ENCODE measurements at places on chromosomes 16 and 17.

- peak; percentile 13 for DNase-seq
Measured at GRCh38 chr17:16304830-16305229, 48.4 kb downstream of the CENPV start.

DNA sequence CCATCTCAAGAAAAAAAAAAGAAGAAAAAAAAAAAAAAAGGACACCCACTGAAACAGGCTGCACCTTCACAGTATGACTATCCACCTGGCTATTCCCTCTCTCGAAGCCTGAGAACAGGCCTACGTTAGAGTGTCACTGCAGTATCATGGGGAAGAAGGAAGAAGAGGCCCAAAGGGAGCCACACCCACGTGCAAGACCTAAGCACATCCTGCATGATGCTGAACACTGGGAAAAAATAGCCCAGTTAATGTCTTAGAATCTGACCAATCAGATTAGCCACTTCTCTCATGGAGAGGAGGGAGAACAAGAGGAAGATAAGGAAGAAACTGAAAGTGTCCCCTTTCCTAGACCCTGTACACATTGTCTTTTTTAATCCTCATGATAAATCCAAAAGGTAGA lies 19.5 kb upstream of the MED13 start:
- no peak for DNase-seq

DNA sequence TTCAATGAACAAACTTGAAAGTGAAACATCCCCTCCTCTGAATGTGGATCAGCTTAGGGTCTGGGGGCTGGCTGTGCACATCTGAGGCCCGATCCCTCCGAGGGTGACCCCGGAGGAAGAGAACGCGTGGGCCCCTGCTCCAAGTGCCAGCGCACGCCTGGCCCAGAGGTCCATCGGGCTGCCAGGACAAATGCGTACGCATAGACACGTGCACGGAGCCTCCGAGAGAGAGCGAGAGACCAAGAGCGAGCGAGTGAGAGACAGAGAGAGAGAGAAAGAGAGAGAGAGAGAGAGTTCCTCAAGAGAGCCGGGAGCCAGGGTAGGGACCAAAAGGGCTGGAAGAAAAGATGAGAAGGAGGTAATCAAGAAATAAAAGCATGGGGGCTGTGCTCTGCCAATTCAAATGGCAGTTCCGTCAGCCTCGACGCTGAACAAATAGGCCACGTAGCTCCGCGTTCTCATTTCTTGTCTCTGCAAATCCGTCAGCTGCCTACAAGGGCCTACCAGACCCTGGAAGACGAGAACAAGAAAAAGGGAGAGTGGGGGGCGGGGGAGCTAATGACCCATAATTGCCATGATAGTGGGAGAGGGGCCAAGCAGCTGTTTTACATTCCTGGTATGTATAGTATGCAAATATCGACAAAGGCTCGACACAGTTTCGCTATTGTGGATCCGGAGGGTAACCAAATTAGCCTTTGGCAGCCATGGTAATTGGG lies 435.3 kb upstream of the ZFHX3 start:
- no peak for DNase-seq

- no peak for DNase-seq
Measured at GRCh38 chr17:70820276-70820675, 650.9 kb downstream of the KCNJ2 start.

DNA sequence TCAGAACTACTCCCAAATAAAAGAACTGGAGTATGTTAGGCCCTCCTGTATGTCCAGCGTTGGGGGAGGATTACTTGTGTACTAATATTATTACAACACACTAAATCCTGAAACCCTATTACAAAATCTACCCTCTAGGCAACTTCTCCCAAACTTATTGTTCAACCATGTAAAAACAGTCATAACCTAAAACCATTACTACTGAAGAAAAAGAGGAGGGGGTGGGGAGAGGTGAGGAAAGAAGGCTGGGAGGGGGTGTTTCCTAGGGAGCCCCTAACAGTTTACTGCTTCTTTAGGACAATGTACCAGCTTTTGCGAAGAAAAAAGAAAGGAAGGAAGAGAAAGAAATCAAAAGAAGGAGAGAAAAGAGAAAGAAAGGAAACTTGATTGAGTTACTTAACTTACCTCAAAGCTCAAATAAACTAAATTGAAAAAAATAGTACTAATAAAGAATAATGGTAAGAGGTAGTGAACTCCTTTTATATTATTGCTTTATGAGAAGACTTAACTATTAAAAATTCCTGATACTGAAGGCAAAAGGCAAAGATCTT lies 2.3 kb downstream of the SALL1 start:
- no peak for DNase-seq

- DNase-seq, result no peak
Measured at GRCh38 chr16:89155184-89155679, 16.3 kb upstream of the CDH15 start.

DNA sequence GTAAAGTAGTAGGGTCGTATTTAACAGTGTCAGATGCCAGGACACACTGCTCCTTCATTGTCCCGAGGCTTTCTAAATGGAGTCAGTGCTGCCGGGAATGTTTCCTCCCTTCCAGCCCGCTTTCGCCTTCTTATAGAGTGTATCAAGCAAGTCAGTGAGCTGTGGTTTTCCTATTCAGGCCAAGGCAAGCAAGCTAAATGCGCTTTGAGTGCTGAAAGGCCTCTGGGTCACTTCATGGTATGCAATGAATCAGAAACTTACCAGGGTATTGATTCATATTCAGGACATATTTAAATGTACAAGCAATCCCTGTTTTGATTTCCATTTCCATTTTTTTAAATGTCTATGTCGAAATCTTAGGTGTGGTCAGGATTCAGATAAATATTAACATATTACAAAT lies 327.9 kb upstream of the SOX9 start:
- no peak for DNase-seq

GRCh38 chr17:3590231-3590630 lies 19.0 kb downstream of the TRPV1 start:
- DNase-seq, result no peak

DNA sequence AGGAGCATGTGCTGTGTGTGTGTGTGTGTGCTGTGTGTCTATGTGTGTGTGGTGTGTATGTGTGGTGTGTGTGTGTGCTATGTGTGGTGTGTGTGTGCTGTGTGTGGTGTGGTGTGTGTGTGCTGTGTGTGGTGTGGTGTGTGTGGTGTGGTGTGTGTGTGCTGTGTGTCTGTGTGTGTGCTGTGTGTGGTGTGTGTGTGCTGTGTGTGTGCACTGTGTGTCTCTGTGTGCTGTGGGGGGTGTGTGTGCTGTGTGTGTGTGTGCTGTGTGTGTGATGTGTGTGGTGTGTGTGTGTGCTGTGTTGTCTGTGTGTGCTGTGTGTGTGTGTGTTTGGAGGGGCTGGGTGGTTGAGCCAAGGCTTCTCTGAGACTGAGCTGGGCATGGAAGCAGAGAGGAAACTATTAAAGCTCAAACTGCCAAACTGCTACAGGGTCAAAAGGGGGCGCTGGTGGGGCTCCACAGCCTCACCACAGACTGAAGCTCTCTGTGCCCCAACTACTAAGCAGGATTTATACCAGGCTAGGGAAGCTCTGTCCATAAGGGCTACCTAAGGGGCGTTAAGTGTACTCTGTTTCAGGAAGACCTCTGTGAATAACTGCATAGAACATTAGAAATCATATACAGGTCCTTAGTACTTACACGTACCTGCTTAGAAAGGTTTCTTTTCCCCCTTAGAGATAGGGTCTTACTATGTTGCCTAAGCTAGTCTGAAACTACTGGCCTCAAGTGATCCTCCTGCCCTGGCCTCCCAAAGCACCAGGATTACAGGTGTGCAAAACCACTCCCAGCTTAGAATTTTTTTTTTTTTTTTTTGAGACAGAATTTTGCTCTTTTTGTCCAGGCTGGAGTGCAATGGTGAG lies 27.8 kb upstream of the GHDC start:
- DNase-seq, result peak; percentile 70

DNA sequence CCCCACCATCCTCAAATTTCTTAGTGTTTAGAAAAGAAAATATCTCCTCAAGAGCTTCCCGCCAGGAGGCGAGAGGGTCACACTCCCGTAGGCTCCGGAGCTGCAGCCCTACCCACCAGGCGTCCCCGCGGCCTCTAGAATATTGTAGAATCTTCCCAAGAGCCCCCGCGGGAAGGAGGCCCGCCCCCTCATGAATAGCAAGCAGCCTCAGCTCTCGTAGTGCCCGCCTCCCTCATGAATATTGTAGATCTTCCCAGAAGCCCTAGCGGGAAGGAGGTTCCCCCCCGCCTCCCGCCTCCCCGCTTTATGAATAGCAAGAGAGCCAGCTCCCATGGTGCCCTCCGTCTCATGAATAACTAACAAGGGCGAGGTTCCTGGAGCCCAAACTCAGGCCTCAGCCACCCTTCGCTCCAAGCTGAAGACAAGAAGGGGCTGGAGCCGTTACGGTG lies at the start of gene FBXO47:
Gene FBXO47, minus strand, starts transcription at position 114 of the 449 bp plus-strand sequence. CDS start 4,378 bp downstream, outside the sequence.
- peak; percentile 86 for DNase-seq

DNA sequence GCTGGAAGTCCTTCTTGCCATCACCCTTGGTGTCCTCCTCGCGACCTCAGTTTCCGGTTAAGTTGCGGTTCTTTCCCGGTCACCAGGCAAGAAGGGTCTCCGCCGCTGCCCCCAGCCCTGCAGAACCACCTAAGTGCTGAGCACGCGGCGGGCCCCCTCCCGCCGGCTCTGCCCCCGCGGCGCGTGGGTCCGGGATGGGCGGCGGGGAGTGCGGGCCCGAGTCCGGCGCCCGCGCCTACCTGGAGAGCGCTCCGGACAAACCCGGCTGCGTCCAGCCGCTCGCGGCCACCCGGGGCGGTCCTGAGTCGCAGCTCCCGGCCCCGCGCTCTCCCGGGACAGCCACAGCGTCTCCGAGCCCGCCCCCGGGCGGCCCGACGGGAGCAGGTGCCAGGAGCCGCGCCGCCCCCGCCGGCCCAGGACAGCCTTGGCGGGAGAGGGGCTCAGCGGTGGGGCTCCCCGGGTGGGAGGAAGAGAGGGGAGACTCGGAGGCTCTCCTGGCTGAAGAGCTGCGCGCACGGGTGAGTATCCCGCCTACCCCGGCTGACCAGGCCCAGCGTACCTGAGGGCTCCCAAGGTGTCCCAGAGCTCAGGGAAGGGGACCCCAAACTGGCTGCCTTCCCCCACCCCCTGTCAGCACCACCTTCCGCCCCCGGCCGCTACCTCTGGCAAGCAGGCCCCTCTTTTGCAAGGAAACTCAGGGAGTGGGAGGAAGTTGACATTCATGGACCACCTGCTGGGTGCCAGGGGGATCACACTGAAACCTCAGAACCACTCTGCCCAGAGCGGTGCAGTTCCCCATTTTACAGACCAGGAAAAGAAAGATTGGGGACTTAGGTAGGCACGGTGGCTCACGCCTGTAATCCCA lies 22.2 kb upstream of the C17orf113 start:
- DNase-seq, result no peak

- DNase-seq, result no peak
Measured at GRCh38 chr17:61000911-61001310, 323.3 kb downstream of the BCAS3 start.

- no peak for DNase-seq
Measured at GRCh38 chr16:55849536-55849935, 16.6 kb upstream of the CES1 start.

DNA sequence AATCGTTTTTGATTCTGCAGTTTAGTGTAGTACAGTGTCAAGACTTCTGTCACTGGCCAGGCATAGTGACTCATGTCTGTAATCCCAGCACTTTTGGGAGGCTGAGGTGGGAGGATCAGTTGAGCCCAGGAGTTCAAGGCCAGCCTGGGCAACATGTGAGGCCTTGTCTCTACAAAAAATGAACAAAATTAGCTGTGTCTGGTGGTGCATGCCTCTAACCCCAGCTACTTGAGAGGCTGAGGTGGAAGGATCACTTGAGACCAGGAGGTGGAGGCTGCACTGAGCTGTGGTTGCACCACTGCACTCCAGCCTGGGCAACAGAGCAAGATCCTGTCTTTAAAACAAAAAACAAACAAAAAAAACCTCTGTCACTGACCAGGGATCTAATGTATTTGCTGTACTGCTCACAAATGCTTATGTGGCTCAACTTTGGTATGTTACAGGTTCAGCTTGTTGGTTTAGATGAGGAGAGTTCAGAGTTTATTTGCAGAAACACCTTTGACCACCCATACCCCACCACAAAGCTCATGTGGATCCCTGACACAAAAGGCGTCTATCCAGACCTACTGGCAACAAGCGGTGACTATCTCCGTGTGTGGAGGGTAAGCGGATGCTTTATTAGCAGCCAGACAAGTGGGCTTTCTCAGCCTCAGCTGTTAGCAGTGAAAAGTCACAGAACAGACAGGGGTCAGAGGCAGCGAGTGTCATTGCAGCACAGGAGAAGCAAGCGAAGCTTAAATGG lies 22.5 kb upstream of the TACO1 start:
- DNase-seq, result no peak

DNA sequence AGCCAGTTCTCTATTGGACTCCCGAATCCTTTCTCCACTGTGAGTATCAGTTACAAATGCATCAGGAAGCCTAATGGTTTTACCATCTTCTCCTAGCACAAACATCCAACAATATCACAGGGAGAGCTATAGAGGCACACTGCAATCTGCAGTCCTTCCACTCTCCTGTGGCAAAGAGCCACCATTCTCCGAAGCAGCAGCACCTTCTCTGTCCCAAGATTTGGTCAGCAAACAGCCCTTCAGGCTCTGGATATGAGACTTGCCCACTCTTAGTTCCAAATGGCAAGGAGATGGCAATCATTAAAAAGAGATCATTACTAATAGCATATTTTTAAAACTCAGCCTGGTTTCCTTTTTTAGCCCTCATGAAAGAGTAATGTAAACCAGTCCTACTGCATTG lies 223.4 kb downstream of the HS3ST3A1 start:
- no peak for DNase-seq

DNA sequence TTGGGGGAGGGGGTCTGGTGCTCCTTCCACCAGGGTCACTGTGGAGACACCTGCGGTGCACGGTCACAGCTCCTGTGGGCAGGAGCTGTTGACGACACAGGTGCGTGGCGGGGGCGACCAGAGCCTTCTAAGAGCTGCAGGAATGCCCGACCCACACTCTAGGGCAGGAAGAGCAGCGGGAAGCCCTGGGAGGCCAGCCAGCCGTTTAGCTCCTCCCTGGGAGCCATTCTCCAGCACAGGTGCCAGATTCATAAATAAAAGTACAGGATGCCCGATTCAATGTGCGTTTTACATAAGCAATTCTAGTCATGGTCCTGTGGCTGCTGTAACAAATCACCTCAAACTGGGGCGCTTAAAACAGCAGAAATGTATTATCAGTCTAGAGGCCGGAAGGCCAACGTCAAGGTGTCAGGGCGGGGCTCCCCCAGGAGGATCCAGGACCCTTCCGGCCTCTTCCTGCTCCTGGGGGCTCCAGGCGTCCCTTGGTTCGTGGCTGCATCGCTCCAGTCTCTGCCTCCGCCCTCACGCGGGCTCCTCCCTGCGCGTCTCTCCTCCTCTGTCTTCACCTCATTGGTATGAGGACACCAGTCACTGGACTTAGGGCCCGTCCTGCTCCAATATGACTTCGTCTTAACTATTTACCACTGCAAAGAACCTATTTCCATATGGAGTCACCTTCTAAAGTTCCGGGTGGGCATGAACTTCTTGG lies 155.4 kb downstream of the FOXL1 start:
- no peak for DNase-seq

DNA sequence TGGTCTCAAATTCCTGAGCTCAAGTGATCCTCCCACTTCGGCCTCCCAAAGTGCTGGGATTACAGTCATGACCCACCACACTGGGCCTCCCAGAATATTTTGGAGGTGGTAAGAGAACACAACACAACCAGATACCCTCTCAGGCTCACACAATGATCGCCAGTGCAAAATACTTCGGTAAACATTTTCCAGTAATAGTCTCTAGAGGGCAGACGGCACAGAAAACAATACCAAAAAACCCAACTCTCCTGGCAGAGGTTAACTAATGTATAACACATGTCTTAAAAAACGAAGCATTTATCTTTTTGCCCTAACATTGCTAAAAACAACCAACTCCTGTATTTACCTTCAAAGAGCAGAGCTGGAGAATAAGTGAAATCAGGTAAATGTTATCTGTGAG lies 10.5 kb downstream of the NUFIP2 start:
- peak; percentile 25 for DNase-seq

- no peak for DNase-seq
Measured at GRCh38 chr16:55392701-55393100, 68.7 kb downstream of the IRX6 start.

Data from CD4-positive, alpha-beta T cell treated with Interleukin-10 for 1 hour (primary cell).